ENCODE measurements at places on chromosomes 12 and 14. TPM values are rescaled to one million over a fixed set of nuclear protein-coding genes. Genes with fewer than 3 reads are reported as not detected.

PTPRQ gene
- polyA plus RNA-seq: 0.11 TPM

APOLD1 gene
- polyA plus RNA-seq: 71.1 TPM

MANSC4 gene
- polyA plus RNA-seq: 0.08 TPM

NGB gene
- polyA plus RNA-seq: not detected

MYF6 gene
- 1.0 TPM for polyA plus RNA-seq

DRAM1 gene
- 30.8 TPM for polyA plus RNA-seq

HOXC4 gene
- polyA plus RNA-seq: 5.6 TPM

EML5 gene
- polyA plus RNA-seq: 0.11 TPM

PZP gene
- 0.51 TPM for polyA plus RNA-seq

CLSTN3 gene
- 73.6 TPM for polyA plus RNA-seq

SLC8A3 gene
- polyA plus RNA-seq: 0.06 TPM

TMED8 gene
- 3.0 TPM for polyA plus RNA-seq

GCH1 gene
- polyA plus RNA-seq: 19.6 TPM

TIGAR gene
- 5.3 TPM for polyA plus RNA-seq

KRT4 gene
- 1.2 TPM for polyA plus RNA-seq

CATSPERB gene
- polyA plus RNA-seq: 0.56 TPM

ARHGAP9 gene
- polyA plus RNA-seq: 33.6 TPM

VASH1 gene
- polyA plus RNA-seq: 8.7 TPM

LTBP2 gene
- 18.4 TPM for polyA plus RNA-seq

PLBD1 gene
- 12.9 TPM for polyA plus RNA-seq

SDR9C7 gene
- not detected for polyA plus RNA-seq

LARP4 gene
- 7.4 TPM for polyA plus RNA-seq

PRPH gene
- polyA plus RNA-seq: 2.1 TPM

MORN3 gene
- polyA plus RNA-seq: 0.39 TPM

BMP4 gene
- polyA plus RNA-seq: 2.3 TPM

LRFN5 gene
- polyA plus RNA-seq: 0.16 TPM

CLEC14A gene
- 60.2 TPM for polyA plus RNA-seq

SMOC1 gene
- polyA plus RNA-seq: 7.8 TPM

SLC39A5 gene
- 209 TPM for polyA plus RNA-seq

CLEC4C gene
- polyA plus RNA-seq: not detected

RAD52 gene
- polyA plus RNA-seq: 6.3 TPM

HIGD1C gene
- not detected for polyA plus RNA-seq

CCDC38 gene
- polyA plus RNA-seq: 0.03 TPM

OTOGL gene
- polyA plus RNA-seq: 0.03 TPM

AGAP2 gene
- 2.2 TPM for polyA plus RNA-seq

ACSS3 gene
- 27.9 TPM for polyA plus RNA-seq

SOAT2 gene
- not detected for polyA plus RNA-seq

POTEG gene
- not detected for polyA plus RNA-seq

LRTM2 gene
- polyA plus RNA-seq: not detected

CCER1 gene
- not detected for polyA plus RNA-seq

DEPDC4 gene
- polyA plus RNA-seq: 1.4 TPM

AICDA gene
- polyA plus RNA-seq: not detected

C3AR1 gene
- polyA plus RNA-seq: 14.5 TPM

ESRRB gene
- polyA plus RNA-seq: 0.23 TPM

GPR162 gene
- 5.1 TPM for polyA plus RNA-seq

AQP6 gene
- 1.7 TPM for polyA plus RNA-seq

PLBD2 gene
- polyA plus RNA-seq: 20.1 TPM

FAM181A gene
- not detected for polyA plus RNA-seq

INHBE gene
- polyA plus RNA-seq: not detected

PTPRR gene
- 1.1 TPM for polyA plus RNA-seq

ADAMTS20 gene
- not detected for polyA plus RNA-seq

C14orf39 gene
- polyA plus RNA-seq: not detected

SLC10A1 gene
- polyA plus RNA-seq: not detected

TPPP2 gene
- not detected for polyA plus RNA-seq

SERPINA1 gene
- 56.2 TPM for polyA plus RNA-seq

ATP2A2 gene
- polyA plus RNA-seq: 35.4 TPM

RNASE3 gene
- polyA plus RNA-seq: not detected

A2ML1 gene
- 0.46 TPM for polyA plus RNA-seq

GPRC5A gene
- polyA plus RNA-seq: 1.4 TPM
